Hematopoietic multipotent progenitor cell treated with erythropoietin and hydrocortisone succinate and interleukin-3 and kit ligand, for 8 days (in vitro differentiated cells): ENCODE measurements at places on chromosomes 11 and 22.

- DNase-seq, result no peak
These were observed 117.3 kb downstream of the EHF start for GRCh38 chr11:34738237-34738636.

- no peak for DNase-seq
These were observed 5.7 kb upstream of the MMP20 start for GRCh38 chr11:102630598-102631448.

DNA sequence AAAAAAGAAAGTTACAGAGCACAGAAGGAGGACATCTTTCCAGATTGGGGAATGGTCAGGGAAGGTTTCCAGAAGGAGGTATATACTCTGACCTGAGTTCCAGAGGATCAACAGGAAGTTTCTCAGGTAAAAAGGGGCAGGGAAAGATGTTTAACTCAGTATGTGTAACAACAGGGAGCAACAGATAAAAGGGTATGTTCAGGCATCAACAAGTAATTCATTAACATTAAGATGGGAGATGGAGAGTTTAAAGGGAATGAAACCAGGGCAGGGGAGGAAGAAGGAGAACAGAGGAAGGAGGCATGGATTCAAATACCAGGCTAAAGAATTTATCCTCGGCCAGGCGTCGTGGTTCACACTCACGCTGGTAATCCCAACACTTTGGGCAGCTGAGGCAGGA lies 2.5 kb upstream of the DENND5A start:
- no peak for DNase-seq

GRCh38 chr11:10268746-10269488 lies 25.1 kb downstream of the SBF2 start:
- no peak for DNase-seq

DNA sequence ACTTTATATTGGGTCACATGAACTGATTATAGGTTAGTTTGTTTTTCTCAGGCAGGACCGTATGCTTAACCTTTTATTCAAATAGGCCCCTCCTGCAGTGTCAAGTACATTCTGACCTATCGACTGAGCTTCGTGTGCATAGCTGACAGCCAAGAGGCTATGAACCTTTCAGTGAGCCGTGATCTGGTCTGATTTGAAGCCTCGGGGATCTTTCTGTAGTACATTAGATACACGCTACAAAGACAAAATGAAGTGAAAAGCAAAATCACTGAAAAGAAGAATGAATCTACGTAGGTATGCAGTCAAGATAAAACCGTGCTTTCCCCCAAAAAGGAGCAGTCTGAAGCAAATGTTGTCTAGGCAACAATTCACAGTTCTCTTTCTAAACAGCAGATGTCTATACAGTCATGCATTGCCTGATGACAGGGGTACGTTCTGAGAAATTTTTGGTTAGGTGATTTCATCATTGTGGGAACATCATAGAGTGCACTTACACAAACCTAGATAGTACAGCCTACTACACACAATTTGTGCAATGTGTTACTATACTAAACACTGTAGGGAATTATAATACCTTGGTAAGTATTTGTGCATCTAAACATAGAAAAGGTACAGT lies 18.1 kb downstream of the JHY start:
- no peak for DNase-seq

DNA sequence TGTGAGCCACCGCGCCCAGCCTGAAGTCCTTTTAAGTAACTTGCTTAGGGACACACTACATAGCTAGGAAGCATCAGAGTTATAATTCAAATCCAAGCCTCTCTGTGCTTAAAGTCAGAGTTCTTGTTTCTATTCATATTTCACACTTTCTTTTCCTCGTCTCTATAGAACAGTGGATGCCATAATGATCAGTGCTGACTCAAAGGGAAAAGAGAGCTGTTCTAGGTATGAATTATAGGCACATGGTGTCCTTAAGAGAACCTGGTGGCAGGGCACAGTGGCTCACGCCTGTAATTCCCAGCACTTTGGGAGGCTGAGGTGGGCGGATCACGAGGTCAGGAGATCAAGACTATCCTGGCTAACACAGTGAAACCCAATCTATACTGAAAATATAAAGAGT lies 400.2 kb upstream of the DDI1 start:
- no peak for DNase-seq

DNA sequence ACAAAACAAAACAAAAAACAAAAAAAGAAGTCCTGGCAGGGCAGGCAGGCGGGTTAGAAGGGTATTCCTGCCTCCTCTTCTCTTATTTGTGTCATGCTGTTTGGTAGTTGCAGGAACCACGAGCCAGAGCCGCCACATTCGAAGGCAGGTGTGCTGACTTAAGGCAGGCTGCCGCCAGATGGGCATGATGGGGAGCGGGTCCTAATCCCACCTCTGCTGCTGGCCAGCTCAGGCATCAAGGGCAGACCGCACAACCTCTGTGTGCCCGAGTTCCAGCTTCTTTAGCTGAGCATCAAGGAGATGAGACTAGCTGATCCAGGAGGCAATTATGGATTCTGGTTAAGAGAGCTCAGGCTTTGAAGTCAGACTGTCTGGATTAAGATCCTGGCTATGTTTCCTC lies 12.1 kb downstream of the OAF start:
- DNase-seq, result no peak

- DNase-seq, result no peak
These were observed 40.1 kb downstream of the DGCR2 start for GRCh38 chr22:19082101-19082500.

DNA sequence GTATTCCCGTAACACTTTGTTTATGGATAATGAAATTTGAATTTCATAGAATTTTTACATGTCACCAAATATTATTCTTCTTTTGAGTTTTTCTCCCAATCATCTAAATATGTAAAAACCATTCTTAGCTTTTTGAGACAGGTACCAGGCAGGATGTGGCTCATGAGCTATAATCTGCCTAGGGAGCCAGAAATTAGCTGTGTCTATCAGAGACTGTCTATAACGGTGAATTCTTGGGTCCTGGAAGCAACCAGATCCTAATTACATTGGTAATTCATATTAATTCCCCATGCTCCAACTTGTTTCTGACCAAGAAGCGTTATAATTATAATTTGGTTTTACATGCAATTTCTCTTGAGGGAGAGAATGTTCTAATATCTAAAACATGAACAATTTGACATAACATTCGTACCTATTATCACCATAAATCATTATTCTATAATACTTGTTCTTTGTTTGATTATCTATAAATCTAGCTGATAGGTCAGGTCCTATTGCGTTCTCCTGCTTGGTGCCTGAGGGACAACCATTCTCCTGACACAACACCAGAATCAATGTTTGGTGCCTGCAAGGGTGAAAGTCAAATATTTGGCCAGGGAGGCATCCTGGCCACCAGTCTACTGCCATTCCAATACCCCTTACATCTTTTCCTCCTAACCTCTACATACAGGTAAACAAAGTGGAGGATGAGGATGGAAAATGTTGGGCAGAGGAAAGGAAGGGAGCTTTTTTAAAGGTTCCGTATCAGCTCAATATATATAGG lies 69.9 kb downstream of the RSF1 start:
- DNase-seq, result no peak

DNA sequence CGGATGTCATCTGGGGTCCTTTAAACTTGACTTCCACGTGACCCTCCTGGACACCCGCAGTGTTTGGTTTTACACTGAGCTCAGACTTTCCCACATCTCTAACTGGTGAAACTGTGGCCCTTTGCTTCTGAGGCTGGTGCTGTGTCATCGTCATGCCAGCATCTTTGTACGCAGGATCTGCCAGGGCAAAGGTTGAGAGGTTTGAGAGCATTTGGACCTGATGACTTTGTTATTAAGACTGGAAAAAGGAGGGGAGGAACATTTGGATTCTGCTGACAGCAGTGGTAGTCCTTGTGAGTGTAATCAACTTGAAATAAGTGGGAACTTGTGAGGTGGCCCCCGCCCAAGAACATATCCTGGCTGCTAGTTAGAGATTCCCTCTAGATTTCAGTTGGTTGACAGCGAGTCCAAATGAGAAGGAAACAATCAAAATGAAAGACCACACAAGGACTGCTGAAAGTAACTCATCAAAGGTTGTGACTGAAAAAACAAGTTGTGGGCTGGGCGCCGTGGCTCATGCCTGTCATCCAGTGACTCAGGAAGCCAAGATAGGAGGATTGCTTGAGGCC lies 102.5 kb downstream of the KIAA1671 start:
- no peak for DNase-seq

DNA sequence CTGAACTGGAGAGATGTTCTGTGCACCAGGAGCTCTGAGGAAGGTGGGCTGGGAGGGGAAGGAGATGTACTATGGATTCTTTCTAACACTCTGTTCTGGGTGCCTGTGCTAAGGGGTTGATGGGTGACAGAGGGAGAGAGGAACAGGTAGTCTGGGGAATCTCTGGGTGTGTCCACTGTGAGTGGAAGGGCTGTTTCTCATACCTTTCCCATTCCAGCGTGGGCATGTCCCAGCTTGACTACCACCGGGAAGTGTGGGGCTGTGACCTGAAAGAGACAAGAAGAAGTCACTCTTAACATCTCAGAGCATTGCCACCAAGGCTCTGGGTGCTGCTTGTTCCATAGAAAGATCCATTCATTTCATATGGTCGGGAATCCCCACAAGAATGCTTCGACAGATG lies 121.9 kb downstream of the FBXO7 start:
- no peak for DNase-seq

GRCh38 chr11:46357483-46357936 lies 10.2 kb downstream of the DGKZ start:
- DNase-seq, result no peak

GRCh38 chr11:64218628-64219353 lies 7.2 kb downstream of the TRPT1 start:
- DNase-seq, result no peak

GRCh38 chr11:78350646-78351165 lies 66.9 kb downstream of the GAB2 start:
- peak; percentile 47 for DNase-seq

DNA sequence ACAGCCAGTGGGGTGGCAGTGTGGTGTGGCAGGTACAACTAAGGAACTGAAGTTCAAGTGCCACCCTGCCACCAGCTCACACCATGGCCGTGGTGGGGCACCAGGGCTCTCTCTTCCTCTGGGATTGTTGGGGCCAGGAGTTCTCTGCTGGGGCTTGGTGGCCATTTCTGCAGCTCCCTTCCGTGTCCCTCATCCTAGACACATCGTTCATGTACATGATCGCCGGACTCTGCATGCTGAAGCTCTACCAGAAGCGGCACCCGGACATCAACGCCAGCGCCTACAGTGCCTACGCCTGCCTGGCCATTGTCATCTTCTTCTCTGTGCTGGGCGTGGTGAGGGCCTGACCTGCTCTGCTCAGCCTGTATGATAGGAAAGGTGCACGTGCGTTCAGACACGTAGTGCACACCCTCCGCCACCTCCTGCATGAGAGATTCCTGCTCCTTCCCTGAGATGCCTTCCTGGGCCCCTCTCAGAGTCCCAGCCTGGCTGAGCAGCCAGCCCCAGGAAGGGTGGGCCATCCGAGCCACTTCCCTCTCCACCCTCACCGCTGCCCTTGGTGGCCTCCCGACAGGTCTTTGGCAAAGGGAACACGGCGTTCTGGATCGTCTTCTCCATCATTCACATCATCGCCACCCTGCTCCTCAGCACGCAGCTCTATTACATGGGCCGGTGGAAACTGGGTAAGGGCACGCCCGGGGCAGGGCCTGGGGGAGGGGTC lies 7.3 kb upstream of the TAGLN start:
- no peak for DNase-seq

DNA sequence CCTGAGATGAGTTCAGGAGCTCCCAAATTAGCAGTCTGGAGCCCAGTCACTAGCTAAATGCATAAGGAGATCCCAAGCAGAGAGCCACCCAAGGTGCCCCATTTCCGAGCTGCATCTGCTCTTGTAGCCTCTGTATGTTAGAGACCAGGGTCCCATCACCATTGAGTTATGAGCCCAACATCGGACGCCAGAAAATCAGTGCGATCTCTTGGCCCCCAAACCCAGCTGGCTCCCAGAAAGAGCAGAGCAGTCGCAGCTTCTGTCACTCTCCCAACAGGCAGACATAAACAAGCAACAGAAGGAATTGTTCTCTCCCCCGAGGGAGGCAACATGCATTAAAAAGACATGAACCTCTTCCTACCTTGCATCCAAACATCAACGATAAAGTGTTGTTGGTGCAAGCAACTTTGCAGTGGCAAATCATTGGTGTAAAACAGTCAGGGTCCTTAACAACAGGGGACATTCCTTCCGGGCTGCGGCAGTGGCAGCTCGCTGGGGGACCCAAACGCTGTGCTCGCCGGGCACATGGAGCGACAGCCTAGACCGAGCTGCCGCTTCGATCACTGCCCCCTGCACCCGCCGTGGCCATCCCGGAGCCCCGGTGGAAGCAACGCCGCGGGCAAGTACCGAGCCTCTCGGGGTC lies 907.1 kb downstream of the DLG2 start:
- DNase-seq, result no peak

DNA sequence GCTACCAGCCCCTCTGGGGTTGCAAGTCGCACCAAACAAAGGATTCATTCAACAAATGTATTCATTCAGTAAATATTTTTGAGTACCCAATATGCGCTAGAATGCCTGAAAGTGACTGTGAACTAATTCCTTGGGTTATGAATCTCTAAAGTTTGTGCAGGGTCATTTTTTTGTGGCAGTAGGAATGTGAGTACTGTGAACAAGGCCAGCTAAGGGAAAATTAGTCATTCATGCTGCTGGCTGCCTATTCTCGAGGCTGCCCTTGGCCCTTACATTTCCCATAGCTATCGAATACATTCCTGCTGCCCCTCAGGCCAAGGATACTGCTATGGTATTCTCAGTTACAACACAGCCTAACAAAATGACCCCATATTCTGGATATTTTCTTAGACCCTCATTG lies 141.6 kb downstream of the TRPC6 start:
- DNase-seq, result no peak

DNA sequence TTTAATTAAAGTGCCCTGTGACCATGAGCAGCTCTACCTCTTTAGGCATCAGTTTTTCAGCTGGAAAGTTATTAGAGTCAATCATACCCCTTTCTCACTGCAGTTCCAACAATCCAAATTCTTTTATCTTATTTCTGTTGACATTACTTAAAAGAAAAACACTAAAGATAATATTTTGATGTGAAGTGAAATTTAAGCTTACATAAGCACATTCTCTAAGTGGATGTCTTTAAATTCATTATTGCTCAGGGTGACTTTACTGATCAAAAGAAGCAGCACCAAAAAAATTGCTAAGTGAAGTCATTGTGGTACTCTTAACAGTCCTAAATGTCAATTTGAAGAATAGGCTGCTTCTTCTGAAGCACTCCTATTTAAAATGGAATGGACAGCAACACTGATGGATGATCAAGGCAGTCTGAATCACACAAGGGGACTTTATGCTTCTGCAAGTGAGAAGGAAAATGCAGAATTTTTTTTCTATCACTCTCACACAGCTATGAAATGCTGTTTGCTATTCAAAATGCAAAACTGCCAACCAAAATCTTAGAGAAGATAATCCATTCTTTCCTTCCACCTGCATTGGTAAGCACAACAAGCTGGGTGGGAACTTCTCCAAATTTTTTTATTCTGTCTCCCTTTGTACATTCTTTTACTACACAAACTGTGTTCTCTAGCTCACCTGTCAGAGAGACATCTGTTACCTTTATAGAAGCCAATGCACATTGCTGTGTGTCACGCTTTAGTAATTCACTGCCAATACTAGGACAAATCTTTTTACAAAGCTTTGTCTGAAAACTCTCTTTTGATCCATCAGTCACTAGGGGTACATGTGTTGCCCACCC lies 179.9 kb downstream of the GRIA4 start:
- no peak for DNase-seq

GRCh38 chr22:19819208-19819910 lies 35.3 kb downstream of the GNB1L start:
- no peak for DNase-seq

GRCh38 chr22:49691256-49691655 lies 136.4 kb downstream of the BRD1 start:
- no peak for DNase-seq
